ENCODE measurements at places on chromosomes 7 and 10. TPM values are rescaled to one million over a fixed set of nuclear protein-coding genes. Genes with fewer than 3 reads are reported as not detected.

- no peak for DNase-seq
Observed at GRCh38 chr7:55065511-55066229, 46.9 kb downstream of the EGFR start.

DNA sequence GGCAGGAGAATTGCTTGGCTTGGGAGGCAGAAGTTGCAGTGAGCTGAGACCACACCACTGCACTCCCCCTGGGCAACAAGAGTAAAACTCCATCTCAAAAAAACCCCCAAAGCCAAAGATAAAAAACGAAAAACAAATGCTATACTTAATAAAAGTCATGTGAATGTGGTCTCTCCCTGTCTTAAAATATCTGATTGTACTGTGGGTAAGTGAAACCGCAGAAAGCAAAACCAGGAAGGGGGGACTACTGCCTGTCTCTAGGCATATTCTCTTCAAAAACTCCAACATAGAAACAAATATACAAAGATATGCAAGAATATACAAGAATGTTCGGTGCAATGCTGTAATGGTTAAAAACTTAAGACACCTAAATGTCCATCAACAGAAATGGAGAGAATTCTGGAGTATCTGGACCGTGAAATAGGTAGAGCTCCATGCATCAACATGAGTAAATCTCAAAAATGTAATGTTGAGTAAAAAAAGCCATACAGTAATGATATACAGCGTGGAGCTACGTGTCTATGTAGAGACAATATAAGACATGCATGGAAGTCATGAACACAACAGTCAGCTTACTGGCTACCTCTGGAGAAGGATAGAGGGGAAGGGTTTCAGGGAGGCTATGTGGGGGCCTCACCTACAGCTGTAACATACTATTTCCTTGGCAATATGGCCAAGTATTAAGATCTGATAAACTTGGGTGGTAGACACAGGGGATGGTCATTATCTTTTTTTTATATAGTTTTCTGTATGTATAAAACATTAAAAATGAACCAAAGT is 2.1 kb downstream of the ZNF394 start:
- no peak for DNase-seq

DNA sequence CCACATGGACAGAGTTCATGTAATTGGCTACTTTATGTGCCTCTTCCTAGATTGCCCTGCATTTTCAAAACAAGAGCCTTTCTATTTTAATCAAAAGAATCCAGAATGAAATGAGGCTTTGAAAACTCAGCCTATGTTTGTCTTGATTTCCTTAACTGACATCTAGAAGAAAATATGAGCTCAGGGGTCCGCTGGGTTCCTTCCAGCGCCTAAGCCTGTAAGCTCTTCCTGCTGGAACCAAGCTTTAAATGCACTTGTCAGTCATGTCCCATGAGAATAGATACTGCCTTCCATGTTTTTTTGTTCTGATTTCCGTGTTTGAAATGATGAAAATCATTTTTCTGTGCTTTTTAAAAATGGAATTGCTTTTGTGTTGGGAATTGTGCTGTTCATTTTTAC is 74.2 kb downstream of the EGFR start:
- no peak for DNase-seq

DNA sequence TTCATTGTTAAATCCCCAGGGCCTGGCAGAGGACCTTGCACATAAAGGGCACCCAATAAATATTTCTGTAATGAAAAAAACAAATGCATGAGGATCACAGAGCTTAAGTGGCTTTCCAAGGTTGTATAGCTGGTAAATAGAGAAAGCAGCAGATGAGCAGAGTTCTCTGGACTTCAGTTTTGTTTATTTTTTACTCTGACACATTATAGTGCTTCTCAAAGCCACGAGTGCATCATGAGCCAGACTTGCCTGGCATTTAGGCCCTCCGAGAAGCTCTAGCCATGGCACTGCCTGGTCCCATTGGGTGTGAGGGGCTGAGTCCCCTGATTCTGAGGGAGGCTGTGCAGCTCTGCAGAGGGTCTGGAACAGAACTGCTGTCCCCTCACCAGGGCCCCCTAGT is 87.2 kb upstream of the ZNF32 start:
- no peak for DNase-seq

DNA sequence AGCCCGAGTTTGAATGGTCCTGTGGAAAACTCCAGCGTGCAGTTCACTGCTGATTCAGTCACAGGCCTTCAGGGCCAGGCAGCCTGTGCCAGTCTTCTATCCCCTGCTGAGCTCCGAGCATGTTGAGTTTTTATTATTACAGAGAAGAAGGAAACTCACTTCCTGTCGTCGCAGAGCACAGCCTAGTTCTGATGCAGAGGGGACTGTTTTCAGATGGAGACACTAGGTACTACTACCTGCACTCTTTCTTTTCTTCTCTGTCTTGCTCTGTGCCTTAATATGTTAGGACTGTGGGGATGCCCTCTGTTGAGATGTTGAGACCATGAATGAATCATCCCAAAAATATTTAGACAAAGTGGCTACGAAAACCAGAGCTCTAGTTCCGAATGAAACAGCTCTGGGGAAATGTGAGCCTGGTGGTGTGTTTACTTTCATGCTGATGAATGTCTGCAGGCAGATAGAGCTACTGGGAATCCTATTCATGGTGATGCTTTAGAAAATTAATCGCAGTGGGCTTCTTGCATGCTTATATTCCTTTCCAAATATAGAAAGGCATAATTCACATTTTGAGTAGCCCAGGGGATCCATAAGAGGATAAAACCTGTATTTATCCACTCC is 29.6 kb downstream of the CASP7 start:
- DNase-seq = no peak

- no peak for DNase-seq
Observed at GRCh38 chr10:3924344-3924743, 139.3 kb upstream of the KLF6 start.

- DNase-seq = no peak
Observed at GRCh38 chr7:74627661-74628411, 29.7 kb upstream of the GTF2I start.

DNA sequence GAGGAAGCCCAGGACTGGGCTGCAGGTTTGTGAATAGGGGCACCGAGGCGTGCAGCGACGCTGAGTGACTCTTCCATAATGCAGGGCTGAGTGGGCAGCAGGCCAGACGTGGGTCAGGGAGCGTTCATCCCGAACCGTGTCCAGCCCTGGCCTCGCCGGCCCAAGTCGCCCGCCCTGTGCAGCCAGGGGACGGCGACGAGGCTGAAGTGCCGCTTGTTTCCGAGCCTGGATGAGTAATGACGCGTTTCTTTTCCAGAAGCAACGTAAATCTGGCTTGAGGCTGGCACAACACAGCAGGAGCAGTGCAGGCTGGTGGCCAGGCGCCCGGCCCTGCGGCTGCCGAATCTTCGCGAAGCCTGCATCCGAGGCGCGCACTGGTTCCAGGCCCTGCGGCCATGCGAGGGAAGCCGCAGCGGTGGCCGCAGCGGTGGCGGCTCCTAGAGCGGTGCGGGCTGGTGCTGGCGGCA is 74.0 kb upstream of the SEC61G start:
- DNase-seq = no peak

Gene HOXA1
- 2.7 TPM for polyA plus RNA-seq

Gene VPS37D
- polyA plus RNA-seq = 12.0 TPM

GRCh38 chr10:36163827-36164226 is 521.7 kb upstream of the FZD8 start:
- DNase-seq = no peak

Gene TFEC
- 23.1 TPM for polyA plus RNA-seq

DNA sequence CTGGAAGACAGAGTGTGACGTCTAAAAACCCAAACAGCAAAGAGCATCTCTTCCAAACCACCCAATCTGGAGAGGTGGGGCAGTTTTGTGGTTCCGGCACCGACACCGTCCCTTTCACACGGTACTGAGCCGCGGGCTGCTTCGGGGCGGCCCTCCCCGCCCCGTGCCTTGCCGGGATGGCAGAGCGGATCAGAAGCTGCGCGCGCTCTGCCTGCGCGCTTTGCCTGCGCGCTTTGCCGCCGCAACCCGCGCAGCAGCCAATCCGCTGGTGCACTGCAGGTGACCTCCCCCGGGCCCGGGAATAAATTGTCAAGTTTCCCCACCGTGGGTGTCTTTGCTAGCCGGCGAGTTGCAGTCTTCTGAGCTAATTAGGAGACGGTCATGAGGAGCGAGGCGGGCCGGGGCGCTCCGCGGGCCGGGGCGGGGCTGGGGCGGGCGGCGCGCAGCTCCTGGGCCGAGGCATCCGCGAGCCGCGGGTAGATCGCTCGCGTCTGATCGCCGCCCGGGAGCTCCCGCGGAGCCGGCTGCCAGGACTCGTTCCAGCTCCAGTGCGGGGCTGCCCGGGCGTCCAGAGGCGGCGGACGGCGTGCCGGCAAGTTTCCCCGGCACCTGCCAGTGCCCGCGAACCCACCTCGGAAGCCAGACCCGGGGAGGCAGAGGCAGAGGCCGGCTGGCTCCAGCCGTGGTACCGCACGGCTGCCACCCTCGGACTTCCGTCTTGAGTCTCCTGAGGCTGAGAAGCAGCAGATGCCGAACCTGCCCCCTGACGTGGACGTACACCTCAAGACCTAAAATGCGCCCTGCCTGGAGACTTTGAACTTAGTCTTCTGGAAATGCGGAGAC is 536.0 kb upstream of the GALNT17 start:
- no peak for DNase-seq

DNA sequence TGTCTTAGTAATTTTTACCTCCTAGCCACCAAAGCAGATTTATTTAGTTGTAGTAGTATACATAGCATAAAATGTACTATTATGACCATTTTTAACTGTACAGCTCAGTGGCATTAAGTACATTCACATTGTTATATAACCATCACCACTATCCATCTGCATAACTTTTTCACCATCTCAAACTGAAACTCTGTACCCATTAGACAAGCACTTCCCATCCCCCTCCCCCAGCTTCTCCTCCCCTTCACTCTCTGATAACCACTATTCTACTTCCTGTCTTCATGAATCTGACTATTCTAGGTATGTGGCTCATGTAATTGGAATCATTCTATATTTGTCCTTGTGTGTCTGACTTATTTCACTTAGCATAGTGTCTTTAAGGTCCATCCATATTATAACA is 71.9 kb downstream of the MRPL32 start:
- DNase-seq = no peak

DNA sequence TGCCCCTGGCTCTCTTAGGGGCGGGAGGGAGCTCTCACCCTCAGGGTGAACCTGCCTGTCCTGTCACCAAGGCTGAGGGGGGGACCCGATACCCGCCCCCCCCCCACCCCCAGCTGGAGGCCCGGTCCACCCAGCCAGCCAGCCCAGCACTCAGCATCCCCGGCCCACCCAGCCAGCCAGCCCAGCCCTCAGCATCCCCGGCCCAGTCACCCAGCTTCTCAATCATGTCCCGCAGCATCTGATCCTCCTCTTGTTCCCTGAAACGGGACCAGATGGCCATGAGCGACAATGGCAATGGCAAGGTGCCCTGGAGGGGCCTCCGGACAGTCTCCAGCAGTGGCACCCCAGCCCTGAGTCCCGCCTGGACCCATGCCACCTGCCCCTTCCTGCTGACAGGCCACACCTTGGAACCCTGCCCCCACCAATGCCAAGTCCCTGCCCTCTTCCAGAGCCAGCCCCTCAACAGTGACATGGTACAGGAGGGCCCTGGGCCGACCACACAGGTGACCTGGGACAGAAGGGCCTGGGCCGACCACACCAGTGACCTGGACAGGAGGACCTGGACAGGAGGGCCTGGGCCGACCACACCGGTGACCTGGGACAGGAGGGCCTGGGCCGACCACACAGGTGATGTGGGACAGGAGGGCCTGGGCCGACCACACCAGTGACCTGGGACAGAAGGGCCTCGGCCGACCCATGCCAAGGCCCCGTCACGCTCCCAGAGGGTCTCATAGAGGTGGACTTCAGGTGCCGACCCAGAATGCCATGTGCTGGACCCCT is 24.2 kb downstream of the MICALL2 start:
- DNase-seq = no peak

DNA sequence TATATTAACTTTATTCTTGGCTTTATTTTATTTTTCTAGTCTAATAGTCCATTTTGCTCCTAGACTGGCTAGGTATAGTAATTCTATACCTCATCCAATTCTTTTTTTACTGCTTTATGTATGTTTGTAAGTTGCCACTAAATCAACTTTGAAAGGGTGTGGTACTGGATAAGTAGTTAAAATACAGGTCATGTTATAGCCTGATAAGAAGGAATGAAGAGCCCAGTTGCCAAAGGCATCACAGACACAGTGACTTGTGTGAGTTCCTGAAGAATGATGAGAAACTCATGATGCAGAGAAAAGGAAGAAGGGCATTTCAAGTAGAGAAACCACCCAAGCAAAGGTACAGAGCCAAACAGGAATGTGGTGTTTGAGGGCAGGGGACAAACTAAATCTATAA is 27.3 kb downstream of the NAPEPLD start:
- DNase-seq = no peak

GRCh38 chr7:156017431-156017830 is 205.2 kb upstream of the SHH start:
- no peak for DNase-seq

DNA sequence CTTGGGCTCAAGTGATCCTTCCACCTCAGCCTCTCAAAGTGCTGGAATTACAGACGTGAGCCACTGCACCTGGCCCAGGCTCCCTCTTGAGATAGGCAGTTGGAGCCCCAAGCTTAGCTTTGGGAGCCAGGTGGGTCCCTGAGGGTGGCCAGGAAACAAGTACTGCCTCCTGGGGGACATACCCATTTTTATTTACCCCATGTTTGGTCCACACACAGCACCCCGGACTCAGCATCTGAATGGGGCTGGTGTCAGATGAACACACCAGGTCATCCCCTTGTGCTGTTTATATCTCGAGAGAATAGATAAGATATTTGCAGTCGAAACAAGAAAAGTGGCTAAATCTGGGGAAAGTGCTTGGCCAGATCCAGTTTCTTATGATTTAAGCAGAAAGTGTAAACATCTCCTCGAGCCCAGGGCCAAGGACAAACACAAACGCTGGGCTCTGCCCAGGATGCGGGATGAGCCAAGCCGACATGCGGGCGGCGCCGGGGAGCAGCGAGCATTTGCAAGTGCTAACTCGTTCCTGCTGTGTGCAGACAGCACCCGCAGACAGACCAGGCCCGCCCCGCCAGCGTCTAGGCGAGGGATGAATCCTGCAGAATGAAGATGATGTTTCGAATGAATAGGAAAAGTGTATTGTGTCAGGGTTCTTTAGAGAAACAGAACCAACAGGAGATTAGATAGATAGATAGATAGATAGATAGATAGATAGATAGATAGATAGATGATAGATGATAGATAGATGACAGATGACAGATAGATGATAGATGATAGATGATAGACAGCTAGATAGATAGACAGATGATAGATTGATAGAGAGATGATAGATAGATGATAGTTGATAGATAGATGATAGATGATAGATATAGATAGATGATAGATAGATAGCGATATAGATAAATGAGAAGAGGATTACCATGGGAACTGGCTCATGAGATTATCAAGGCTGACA is 44.4 kb upstream of the OCM2 start:
- no peak for DNase-seq

GRCh38 chr7:5388905-5389433 is 34.7 kb downstream of the TNRC18 start:
- no peak for DNase-seq
